ENCODE measurements at places on chromosomes 5 and 9.

DNA sequence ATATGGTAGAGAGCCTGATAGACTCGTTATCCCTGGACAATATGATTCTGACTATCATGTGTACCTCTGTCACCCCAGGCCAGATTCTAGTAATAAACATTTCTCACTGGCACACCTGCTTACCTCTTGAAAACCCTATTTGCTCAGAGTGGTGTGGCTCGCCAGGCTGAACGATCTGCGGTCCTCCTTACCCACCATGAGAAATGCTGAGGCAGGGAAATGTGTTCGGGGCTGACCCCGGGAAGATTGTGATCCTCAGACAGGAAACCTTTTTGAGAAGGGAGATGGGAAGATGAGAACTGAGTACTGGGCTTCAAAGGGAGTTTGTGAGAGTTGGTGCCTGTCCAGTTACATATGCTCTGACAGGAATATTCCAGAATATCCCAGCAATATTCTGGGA lies 10.7 kb upstream of the PRXL2C start:
- no peak for DNase-seq

- DNase-seq, result peak; percentile 8
Observed at GRCh38 chr5:1005904-1006655, 2.5 kb upstream of the NKD2 start.

DNA sequence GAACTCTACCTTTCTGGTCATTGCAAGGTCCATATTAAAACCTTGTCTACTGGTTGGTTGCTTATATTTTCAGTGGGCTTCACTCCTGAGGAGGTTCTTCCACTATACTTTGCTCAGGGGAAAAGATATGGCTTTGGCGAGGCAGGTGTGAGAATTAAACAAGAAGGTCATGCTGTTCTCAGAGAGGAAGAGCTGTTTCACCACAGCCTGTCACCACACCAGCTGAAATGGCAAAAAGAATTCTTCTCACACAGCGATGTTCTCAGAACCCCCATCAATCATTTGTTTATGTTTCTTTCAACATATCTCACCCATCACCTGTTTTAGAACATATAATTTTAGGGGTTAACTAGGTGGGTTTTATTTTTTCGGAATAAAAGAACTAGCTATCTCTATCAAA lies 38.6 kb downstream of the CAPSL start:
- DNase-seq, result no peak

GRCh38 chr5:61279725-61280124 lies 52.3 kb upstream of the ZSWIM6 start:
- no peak for DNase-seq

- no peak for DNase-seq
Observed at GRCh38 chr9:130409246-130409645, 35.5 kb upstream of the ASS1 start.

DNA sequence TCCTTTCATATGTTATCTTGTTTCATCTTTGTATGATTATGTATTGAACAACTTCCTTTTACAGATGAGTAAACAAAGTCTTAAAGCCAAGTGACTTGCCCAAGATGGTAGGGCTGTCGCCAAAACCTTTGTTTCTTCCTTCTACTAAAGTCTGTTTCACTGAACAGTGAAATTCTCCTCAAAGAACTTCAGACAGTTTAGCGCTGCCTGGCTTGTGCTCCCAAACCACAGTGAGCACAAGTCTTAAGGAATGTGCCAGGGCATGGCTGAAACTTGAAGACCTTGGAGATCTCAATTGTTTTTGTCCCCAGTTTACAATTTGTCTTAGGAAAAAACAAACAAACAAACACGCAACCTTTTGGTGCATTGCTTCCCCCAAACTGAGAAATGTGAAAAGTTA lies 273.5 kb downstream of the CRB2 start:
- DNase-seq, result no peak

DNA sequence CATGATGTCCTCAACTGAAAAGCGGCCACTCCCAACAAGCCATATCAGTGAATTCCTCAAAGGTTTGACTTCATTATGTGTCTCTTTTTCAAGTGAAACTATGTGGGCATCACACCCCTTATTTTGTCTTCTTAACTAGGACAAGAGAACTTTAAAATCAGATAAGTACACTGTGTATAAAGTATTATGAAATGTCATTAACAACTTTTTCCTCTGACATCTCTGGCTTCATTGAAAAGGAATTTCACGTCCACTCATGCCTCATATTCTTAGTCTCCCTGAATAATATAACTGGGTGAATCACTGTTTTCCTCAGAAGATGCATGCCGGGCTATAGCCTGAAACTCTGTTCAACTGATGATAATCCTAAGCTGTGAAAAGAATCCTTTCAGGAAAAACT lies 415.8 kb downstream of the ACTL7B start:
- DNase-seq, result no peak

GRCh38 chr9:35556776-35557175 lies 48.3 kb upstream of the TESK1 start:
- no peak for DNase-seq

GRCh38 chr5:34499001-34499734 lies 157.0 kb upstream of the RAI14 start:
- no peak for DNase-seq

DNA sequence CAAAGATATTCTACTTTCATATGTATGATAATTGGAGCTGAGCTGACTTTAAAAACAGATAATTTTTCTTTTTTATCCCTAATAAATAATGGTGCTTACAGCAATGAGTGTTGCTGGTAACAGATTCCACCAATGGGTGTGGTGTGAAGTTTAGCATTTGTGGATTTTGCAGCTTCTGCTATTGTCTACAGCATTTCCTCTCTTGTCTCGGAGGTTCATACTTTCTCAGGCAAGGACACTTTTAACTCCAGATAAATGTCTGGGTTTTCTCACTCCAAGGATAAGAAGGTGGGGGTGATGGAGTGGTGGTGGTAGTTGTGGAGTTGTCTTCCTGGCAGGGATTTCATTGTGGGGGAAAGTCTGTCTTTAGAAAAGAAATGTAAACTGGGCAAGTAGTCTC lies 120.0 kb upstream of the CDKN2B start:
- no peak for DNase-seq

DNA sequence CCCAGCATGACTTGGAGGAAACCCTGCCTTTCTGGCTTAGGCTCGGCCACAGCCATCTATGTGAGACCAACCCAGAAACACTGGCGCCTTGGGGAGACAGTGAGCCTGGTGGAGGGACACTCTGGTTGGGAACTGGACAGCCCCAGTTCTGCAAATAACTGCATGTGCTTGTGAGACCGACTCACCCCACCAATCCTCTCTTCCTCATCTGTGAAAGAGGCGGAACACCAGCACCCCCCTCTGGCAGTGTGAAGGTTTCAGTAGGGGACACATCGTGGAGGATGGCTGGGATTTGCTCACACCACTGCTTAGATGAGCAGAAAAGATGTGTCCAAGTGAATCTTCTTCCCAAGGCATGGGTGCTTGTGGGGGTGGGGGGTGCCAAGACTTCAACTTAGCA lies 43.4 kb upstream of the N4BP3 start:
- DNase-seq, result no peak

DNA sequence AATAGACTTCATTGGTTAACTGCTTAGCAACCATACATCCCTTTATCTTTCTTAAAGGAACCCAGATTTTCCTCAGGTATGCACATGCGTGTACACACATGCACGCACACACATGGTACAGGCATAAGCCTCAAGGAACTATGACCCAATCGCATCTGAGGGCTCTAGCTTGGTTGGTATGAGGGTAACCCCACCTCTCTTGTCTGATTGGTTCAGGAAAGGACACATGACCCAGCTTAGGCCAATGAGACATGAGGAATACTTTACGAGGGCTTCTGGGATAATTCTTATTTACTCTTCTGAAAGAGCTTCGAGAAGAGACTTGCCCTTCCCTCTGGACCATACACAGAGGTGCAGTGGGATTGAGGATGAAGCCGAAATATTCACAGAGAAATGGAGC lies 141.9 kb downstream of the FRMD3 start:
- no peak for DNase-seq
